ENCODE measurements at places on chromosomes 1 and 21.

- no peak for DNase-seq
These were observed 755 bp upstream of the THRAP3 start for GRCh38 chr1:36223381-36223995.

DNA sequence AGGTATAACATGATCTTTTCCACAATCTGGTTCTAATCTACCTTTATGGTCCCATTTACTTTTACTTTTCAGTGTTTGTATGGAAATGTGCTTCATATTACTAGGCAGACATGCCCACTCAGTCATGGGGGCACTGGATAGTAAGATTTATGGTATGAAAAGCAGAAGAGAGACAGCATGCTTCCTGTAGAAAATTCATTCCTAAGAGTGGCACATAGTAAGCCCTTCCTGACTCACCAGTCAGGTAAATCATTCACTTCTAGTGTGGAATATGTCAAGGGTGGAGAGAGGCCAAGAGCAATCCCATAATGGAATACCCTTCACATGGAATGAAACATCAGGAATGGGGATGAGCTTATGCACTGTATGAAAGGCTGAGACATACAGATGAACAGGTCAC is 49.5 kb upstream of the BCL10 start:
- DNase-seq: no peak

DNA sequence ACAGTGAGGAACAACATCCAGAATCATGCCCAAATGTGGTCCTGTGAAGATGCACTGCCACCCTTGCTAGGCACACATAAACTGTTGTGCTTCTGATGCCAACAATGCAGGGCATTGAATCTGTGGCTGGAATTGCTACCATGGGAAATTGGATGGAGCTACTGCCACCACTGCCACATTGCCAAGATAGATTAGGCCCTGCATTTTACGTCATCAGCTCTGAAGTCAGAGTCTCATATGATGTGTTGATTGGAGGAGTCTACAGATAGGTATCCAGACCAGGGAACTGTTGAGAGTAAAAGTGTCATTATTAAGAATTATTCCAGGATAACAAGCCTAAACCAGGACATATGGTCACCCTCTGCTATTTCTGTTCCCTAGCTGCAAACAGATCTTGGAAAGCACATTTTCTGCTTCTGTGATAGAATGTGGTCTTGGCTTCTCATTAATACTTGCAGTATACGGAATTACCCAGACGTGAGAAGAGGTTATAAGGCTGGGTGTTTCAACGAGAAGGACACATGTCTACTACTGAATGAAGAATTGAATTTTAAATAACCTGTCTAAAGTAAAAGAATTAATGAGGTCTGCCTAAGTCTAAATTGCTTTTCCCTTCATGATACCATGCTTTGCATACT is 106.6 kb downstream of the TNNI3K start:
- no peak for DNase-seq

GRCh38 chr1:229860926-229861325 is 206.1 kb upstream of the GALNT2 start:
- no peak for DNase-seq

DNA sequence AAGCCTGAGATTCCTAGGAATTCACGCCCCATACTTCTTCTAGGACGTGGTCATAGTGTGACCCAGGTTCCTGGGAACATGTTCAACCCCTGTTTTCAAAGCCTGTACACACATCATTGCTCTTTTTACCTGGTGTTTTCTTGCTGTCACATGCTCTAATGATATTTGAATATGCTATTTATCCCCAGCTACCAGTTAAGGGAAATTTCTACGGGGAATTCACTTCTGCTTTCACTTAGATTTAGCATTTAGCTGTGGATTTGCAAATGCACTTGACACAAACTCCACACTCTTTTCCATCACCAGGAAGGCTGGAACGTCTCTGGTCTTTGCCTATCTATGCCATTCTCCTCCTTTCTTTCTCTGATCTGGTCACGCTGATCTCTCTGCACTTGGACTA is 11.3 kb upstream of the SAMSN1 start:
- DNase-seq: no peak

DNA sequence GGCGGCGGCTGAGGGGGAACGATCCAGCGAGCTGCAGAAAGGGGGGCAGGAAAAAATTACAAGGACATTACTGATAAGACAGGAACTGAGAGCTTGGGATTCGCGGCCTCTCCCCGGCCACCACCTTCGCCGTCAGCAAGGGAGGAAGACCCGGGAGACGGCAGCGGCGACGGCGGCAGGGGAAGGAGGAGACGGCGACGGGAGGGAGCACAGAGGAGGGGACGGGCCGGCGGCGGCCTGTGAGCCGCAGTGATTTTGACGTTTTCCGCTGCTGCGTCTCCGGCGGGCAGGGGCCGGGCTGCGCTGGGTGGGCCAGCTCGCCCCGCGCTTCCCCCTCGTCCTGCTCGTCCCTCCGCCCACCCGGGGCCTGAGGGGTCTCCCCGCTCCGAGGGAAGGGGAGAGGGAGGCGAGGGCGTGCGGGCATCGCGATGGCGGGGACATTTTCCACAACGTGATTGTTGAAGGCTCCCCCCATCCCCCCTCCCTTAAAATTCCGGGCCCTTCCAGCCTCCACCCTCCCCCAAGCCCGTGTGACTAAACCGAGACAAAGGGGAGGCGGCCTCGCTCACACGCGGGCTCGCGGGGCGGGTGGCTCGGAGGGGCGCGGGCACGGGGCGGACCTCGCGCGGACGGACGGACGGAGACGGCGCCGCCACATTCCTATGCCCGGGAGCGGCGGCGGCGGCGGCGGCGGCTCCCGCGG is 407 bp downstream of the CAMSAP2 start:
- DNase-seq: peak; percentile 29

- no peak for DNase-seq
These were observed 146.1 kb upstream of the VANGL1 start for GRCh38 chr1:115495625-115496024.

GRCh38 chr1:107687849-107688753 is 276.9 kb downstream of the VAV3 start:
- DNase-seq: no peak

- no peak for DNase-seq
These were observed 68.1 kb downstream of the PPP1R12B start for GRCh38 chr1:202416641-202417040.

GRCh38 chr1:9280015-9280860 is 12.5 kb upstream of the SPSB1 start:
- no peak for DNase-seq

DNA sequence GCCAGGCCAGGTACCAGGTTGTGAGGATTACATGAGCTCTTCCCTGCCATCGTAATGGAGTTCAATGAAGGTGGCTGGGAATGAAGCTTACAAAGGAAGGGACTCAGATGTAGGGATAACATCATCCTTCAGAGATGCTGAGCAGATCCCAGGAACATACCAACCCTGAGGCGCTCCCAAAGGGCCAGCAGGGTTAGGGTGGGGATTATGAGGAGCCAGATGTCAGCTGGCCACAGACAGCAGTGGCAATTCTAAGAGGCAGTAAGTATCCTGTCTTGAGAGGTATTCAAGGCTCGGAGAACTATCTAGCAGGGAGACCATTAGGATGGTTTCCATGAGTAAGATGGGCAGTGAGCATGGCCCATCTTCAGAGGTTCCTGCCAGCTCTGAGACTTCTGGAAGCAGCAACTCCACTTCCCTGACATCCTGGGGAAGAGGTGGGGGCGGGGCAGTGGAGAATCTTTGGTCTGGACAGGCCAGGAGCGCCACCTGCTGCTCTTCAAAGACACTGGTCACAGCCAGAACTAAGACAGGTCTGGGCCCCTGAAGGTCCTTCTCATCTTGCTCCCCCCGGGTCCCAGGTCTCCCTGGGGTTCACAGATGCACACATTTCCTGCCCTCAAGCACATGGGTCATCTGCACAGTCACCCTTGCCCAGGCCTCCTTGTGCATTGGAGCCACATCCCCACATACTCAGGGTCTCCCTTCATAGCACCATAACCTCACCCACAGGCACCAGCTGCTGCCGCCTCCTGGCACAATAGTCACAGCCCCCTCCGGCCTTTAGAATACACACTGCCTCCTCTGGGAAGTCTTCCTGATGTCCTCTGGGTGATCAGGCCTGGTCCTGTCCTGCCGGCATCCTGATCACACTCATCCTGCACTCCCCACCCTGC is 2.7 kb upstream of the SDC3 start:
- DNase-seq: peak; percentile 13

- DNase-seq: no peak
These were observed 66.5 kb upstream of the GADD45A start for GRCh38 chr1:67618285-67619018.

GRCh38 chr1:98045767-98046641 is 125.2 kb upstream of the DPYD start:
- DNase-seq: no peak

- no peak for DNase-seq
These were observed 630 bp downstream of the ACP6 start for GRCh38 chr1:147669469-147670318.

GRCh38 chr1:41768583-41768982 is 150.1 kb downstream of the HIVEP3 start:
- DNase-seq: no peak

- no peak for DNase-seq
These were observed 10.8 kb downstream of the CAMTA1 start for GRCh38 chr1:6796095-6796494.

- no peak for DNase-seq
These were observed 29.6 kb downstream of the SETD4 start for GRCh38 chr21:36030581-36031189.

GRCh38 chr1:55064861-55065263 is 25.5 kb downstream of the PCSK9 start:
- DNase-seq: no peak

GRCh38 chr21:36032647-36033406 is 27.5 kb downstream of the SETD4 start:
- no peak for DNase-seq

- DNase-seq: no peak
These were observed 148.1 kb downstream of the ADSS2 start for GRCh38 chr1:244303610-244303969.

- no peak for DNase-seq
These were observed 124.5 kb downstream of the IGSF21 start for GRCh38 chr1:18232052-18232451.

- no peak for DNase-seq
These were observed 24.7 kb downstream of the SLC6A17 start for GRCh38 chr1:110174961-110175360.

- no peak for DNase-seq
These were observed 42.0 kb downstream of the ADSS2 start for GRCh38 chr1:244409701-244410100.

DNA sequence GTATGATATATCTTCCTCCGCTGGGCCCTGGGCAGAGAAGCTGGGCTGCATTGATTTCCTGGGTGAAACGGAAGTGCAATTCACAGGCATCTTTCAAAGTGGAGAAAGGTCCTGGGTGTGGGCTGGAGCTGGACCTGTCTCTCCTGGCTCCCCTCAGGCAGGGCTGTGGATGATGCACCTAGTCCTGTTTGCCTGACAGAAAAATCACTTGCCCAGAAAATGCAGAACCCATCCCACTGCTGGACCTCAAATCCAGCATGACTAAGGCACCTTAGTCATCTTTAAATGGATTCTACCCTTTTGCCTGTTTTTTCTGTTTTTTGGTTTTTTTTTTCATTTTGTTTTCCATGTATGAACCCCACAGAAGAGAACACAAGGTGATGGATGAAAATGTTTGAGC is 49.7 kb downstream of the MYSM1 start:
- no peak for DNase-seq

GRCh38 chr21:46431884-46432488 is 26.7 kb upstream of the DIP2A start:
- DNase-seq: no peak

DNA sequence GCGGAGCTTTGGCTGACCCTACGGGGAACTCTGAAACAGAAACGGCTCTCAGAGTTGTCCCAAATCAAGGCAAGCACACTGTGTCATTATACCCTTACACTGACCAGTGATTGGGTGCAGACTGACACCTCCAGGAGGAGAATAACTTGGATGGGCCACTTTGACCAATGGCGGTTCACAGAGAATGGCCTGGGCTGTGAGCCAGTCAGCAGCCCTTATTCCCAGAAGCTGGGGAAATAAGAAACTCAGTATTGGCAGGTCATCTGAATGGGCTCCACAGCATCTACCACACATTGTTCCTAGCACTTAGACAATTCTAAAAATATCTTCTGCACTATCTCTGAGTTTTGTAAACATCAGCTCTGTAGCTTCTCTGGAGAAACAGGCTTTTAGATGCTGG is 265.2 kb downstream of the ADGRL2 start:
- DNase-seq: no peak
